ENCODE measurements at places on chromosomes 11 and 22. TPM values are rescaled to one million over a fixed set of nuclear protein-coding genes. Genes with fewer than 3 reads are reported as not detected.

The PAMR1 gene
- not detected for total RNA-seq

The SLC22A12 gene
- not detected for total RNA-seq

The CCDC87 gene
- 0.07 TPM for total RNA-seq

The OR52N5 gene
- total RNA-seq, result not detected

The PKDREJ gene
- total RNA-seq, result not detected

The NPAS4 gene
- total RNA-seq, result not detected

The TP53I11 gene
- 1.3 TPM for total RNA-seq

The CDHR5 gene
- not detected for total RNA-seq

The NCAM1 gene
- total RNA-seq, result 0.20 TPM

The SAA2 gene
- total RNA-seq, result not detected

The PGM2L1 gene
- 6.8 TPM for total RNA-seq

The MRPL23 gene
- 85.5 TPM for total RNA-seq

The PRRG4 gene
- 0.14 TPM for total RNA-seq

The RCN1 gene
- total RNA-seq, result 19.2 TPM

The TSPAN18 gene
- total RNA-seq, result 66.7 TPM

The HTR3B gene
- not detected for total RNA-seq

Measured in activated naive CD4-positive, alpha-beta T cell treated with anti-CD3 and anti-CD28 coated beads, Interleukin-2, amount 10 ng/mL, durations not matched to agents 5 hours and 36 hours (primary cell).